ENCODE measurements at places on chromosomes 7 and 10. TPM values are rescaled to one million over a fixed set of nuclear protein-coding genes. Genes with fewer than 3 reads are reported as not detected.

- no peak for DNase-seq
Observed at GRCh38 chr7:117347480-117347879, 24.6 kb upstream of the WNT2 start.

DNA sequence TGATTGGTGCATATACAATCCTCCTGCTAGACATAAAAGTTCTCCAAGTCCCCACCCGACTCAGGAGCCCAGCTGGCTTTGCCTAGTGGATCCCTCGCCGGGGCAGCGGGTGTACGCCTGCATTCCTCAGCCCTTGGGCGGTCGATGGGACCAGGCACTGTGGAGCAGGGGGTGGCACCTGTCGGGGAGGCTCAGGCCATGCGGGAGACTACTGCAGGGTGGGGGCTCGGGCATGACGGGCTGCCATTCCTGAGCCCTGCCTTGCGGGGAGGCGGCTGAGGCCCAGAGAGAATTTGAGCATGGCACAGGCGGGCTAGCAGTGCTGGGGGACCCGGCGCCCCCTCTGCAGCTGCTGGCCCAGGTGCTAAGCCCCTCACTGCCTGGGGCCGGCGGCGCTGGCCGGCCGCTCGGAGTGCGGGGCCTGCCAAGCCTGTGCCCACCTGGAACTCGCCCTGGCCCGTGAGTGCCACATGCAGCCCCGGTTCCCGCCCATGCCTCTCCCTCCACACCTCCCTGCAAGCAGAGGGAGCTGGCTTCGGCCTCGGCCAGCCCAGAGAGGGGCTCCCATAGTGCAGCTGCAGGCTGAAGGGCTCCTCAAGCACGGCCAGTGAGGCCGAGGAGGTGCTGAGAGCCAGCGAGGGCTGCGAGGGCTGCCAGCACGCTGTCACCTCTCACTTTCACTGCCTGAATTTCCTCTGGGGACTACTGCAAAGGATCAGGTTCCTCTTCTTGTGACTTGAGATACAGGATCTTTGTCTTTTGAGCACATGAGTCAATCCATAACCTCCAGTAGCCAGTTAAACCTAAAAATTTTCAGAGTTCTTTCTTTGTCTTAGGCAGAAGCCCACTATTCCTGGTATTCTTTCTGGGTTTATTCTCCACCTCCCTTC is 25.1 kb upstream of the ELOVL3 start:
- DNase-seq = no peak

DNA sequence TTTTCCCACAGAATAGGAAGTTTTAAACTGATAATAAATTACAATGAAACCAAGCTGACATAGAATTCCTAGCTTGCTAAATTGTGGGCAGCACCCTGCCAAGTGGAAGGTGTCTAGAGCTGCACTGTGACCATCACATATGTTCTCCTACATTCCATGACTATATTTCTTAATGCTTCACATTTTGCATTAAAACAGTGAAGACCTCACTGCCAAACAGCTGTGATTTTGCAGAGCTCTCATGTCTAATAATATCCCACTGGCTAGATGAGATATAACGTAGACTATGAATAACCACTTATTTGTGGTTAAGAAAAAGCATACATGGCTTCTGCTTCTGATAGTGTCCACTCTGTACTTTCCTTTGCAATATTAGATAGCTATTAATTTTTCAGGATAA is 228.3 kb upstream of the TEX47 start:
- DNase-seq = no peak

- DNase-seq = no peak
Observed at GRCh38 chr7:43792471-43793150, 34.1 kb downstream of the BLVRA start.

DNA sequence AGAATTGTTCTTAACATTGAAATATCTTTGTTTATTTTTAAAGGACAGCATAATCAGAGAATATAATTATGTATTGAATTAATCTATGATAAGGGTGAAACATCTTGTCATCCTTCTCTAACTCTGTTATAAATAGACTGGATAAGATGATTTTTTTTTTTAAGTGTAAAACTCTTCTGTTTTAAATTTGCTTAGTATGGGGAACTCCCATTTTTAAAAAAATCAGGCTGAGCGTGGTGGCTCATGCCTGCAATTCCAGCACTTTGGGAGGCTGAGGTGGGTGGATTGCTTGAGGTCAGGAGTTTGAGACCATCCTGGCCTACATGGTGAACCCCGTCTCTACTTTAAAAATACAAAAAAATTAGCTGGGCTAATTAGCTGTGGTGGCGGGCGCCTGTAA is 9.4 kb upstream of the HERC4 start:
- no peak for DNase-seq

- DNase-seq = no peak
Observed at GRCh38 chr7:86773309-86773708, 129.6 kb downstream of the GRM3 start.

DNA sequence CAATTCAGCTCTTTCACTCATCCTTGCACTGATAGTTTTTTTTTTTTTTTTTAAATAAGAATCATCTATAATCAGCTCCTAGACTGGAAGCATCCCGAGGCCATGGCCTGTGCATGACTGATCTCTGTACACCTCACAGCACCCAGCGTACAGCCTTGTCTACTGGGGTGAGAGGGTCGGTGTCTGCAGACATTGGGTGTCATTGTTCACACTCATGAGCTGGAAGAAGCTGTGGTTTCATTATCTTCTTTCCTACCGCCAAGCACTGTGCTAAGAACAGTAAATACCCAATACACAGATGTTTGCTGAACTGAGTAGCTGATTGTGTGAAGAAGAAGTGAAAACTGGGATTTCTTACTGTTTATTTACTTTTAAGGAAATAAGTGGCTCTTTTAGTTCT is 123.6 kb downstream of the CLEC2L start:
- no peak for DNase-seq

- peak; percentile 54 for DNase-seq
Observed at GRCh38 chr10:15744217-15744865, 24.6 kb upstream of the ITGA8 start.

GRCh38 chr7:22934473-22935065 is 79.4 kb downstream of the HYCC1 start:
- peak; percentile 27 for DNase-seq

DNA sequence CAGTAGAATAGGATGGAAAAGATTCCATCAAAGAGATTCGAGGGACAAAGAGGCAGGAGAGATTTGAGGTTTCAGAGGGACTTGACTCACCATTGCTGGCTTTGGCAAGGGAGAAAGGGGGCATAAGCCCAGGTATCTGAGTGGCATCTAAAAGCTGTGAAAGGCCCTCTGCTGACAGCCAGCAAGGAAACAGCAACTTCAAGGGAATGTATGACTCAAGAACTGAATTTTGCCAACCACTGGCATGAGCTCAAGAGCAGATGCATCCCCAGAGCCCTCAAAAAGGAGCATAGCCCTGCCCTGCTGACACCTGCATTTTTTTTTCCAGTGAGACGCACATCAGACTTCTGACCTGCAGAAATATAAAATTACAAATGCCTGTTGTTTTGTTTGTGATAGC is 19.6 kb upstream of the ADAM12 start:
- DNase-seq = peak; percentile 48

- no peak for DNase-seq
Observed at GRCh38 chr7:69787736-69788431, 189.6 kb downstream of the AUTS2 start.

GRCh38 chr7:8176370-8177081 is 85.4 kb downstream of the ICA1 start:
- peak; percentile 5 for DNase-seq

DNA sequence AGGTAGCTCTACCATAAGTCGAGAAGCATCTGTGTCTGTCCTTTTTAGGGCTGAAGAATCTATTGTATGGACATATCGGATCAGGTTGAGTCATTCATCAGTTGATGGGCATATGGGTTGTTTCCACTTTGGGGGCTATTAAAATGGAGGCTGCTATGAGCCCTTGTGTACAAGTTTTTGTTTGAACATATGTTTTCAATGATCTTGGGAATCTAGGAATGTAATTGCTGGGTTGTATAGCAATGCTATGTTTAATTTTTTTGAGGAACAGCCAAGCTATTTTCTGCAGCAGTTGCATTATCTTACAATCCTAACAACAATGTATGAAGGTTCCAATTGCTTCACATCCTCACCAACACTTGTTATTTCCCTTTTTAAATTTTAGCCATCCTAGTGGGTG is 46.4 kb upstream of the HABP2 start:
- DNase-seq = no peak

DNA sequence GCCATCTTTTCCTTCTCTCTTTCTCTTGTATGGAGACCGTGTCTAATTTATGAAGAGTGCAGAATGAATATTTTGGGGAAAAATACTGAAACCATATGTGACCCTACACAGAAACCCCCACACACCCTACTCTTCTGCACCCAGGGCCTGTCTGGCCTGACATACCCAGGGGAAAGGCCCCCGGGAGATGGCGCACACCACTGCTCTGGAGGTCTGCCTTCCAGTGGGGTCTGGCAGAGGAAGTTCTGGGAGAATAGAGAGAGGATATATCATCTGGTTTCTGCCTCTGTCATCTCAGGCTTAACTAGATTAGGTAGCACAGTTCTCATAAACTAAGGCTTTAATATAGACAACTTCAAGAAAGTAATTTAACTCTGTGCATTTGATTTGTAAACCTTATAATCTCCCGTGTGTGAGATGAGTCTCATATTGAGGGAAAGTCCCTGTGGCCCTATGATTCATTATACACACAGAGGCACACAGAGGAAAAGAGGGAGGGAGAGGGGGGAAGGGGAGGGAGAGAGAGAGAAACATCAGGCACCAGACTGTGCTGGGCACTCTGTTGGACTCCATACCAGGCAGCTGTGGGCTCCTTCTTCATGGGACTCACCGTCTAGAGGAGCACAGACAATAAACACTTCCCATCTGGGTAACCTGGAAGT is 123.3 kb downstream of the AOAH start:
- DNase-seq = peak; percentile 96

- DNase-seq = peak; percentile 33
Observed at GRCh38 chr10:85642421-85643170, 724.0 kb downstream of the GRID1 start.

DNA sequence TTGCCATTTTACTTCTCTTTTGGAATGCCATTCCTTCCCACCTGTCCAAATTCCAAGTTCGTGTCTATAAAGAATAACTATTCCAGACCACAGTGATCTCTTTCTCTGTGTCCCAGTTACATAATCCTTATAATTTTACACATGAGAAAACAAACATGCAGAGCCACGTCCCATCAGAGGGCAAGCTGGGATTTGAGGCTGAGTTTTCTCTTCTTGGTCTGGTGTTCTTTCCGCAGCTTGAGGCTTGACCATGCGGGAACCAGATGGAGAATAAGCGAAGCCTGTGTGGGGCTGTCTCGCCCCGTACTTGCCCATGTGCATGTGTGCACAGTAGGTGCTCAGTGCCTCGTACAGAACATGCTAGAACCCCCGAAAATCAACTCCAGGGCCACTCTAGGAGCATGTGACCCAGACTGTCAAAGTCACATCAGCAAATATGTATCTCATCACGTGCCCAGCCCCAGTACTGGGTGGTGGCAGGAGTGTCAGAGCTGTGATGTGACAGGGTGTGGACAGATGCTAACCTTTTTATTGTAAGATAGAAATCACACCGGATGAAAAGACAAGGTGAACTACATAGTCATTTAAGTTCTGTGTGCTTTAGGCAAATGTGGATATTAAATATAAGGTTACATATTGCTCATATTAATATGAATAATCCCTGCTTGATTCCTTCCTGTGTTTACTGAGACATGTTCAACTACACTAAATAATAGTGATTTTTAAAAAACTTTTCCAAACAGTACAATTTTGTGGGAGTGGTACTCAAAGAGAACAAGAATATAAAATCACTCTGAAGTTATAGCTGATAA is 3.2 kb downstream of the INSIG1 start:
- DNase-seq = no peak

DNA sequence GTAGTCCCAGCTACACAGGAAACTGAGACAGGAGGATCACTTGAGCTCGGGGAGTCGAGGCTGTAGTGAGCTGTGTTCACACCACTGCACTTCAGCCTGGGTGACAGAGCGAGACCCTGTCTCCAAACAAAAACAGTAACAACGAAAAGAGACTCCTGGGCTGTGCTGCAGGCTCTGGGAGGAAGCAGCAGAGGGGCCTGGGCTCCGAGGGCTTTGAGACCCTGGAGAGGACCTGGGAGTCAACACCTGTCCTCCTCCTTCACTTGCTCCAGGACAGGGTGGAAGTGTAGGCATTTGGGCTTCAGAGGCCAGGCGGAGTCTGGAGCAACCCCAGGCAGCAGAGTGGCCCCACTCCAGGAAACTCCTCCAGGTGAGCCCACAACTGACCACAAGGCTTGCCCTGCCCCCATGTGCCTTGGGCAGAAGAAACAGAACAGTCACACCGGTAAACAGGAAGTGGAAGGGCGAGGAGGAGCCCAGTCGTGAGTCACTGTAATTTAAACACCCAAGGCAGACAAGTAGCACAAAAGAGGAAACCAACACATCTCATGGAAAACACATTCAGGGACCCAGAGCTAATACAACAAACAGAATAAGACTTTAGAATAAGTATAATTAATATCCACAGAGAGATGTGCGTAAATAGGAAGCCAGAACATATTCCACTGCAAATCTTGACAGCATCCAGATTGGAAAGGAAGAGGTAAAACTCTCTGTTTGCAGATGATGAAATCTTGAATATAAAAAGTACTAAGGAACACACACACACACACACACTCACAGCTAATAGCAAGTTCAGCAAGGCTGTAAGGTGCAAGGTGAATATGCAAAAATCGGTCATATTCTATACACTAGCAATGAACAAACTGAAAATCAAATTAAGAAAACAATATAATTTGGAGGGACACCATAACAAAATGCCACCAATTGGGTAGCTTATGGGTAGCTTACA is 20.5 kb upstream of the RASGEF1A start:
- DNase-seq = peak; percentile 64

GRCh38 chr7:18064242-18064838 is 36.7 kb upstream of the PRPS1L1 start:
- DNase-seq = peak; percentile 30

- no peak for DNase-seq
Observed at GRCh38 chr10:127578259-127578960, 29.3 kb downstream of the NPS start.

The HMX2 gene
- total RNA-seq = 1.3 TPM

The HIBADH gene
- 49.8 TPM for total RNA-seq

The ODAD2 gene
- total RNA-seq = 1.9 TPM

The TAC1 gene
- not detected for total RNA-seq

The RBM20 gene
- total RNA-seq = 0.06 TPM

The BEND7 gene
- total RNA-seq = 8.0 TPM
